Left cardiac atrium (tissue), 4 donors: ENCODE measurements at places on chromosomes 4 and X. TPM values are rescaled to one million over a fixed set of nuclear protein-coding genes. Genes with fewer than 3 reads are reported as not detected.

RIPPLY1 gene
- not detected for total RNA-seq

MTNR1A gene
- total RNA-seq = not detected

GAGE12E gene
- not detected for total RNA-seq

MAGEH1 gene
- total RNA-seq = 25.6 TPM

CSAG1 gene
- total RNA-seq = not detected

RIBC1 gene
- 0.80 TPM for total RNA-seq

TKTL1 gene
- 7.0 TPM for total RNA-seq

GRID2 gene
- total RNA-seq = 0.42 TPM

LIN54 gene
- 6.8 TPM for total RNA-seq

CLCN5 gene
- total RNA-seq = 3.6 TPM

ADH1B gene
- total RNA-seq = 201 TPM

VBP1 gene
- 59.2 TPM for total RNA-seq

RAP1GDS1 gene
- 16.0 TPM for total RNA-seq

PAGE5 gene
- not detected for total RNA-seq

ETDA gene
- not detected for total RNA-seq

RGN gene
- 13.9 TPM for total RNA-seq

CBR4 gene
- total RNA-seq = 14.5 TPM

HCCS gene
- total RNA-seq = 55.3 TPM

GAGE12H gene
- not detected for total RNA-seq

STBD1 gene
- total RNA-seq = 27.2 TPM

TIGD4 gene
- total RNA-seq = 0.12 TPM

PROM1 gene
- 5.5 TPM for total RNA-seq

CCDC149 gene
- 19.5 TPM for total RNA-seq
